Activated naive CD8-positive, alpha-beta T cell treated with anti-CD3 and anti-CD28 coated beads, Interleukin-2, amount 10 ng/mL, durations not matched to agents 7 days and 5 days (primary cell): ENCODE measurements at places on chromosomes 1 and 21.

DNA sequence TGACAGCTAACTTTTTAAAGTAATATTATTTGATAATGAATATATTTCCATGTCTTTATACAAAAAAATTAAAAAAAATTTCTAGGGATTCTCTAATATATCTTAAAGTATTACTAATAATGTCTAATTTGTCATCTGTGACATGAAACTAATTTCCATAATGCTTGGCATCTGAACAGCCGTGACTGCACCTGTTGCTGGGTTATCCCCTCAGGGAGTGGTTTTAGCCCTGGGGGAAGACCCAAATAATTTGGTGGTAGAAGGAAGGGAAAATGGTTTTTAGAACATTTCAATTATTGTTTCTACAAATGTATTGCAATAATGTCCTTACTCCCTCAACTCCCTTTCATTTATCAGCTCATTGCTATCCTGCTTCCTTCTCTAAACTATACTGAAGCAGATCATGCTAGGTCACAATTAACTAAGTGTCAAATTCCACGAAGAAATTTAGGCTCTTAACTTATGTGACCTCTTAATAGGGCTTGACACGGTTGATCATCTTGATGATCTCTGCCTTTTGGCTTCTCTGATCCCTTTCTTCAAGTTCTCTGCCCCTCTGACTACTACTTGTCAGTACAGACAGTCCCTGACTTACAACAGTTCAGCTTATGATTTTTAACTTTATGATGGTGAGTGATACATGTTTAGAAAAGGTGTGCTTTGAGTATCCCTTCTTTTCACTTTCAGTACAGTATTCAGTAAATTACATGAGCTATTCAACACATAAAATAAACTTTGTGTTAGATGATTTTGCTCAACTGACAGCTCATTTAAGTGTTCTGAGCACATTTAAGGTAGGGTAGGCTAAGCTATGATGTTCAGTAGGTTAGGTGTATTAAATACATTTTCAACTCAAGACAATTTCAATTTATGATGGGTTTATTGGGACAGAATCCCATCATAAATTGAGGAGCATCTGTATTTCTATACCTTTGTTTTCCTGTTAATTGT, 26.4 kb upstream of the DPH5 start:
- no peak for DNase-seq

- DNase-seq, result no peak
These were observed 28.8 kb upstream of the SLC26A9 start for GRCh38 chr1:205972081-205972480.

DNA sequence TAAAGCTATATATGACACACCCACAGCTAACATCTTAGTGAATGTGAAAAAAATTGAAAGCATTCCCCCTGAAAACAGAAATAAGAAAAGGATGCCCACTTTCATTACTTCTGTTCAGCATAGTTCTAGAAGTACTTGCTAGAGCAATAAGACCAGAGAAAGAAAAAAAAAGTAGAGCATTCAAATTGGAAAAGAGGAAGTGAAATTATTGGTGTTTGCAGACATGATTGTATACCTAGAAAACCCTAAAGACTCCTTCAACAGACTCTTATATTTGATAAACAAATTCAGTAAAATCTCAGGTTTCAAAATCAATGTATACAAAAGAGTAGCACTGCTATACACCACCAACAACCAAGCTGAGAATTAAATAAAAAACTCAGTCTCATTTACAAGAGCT, 1461.0 kb downstream of the AMY1C start:
- no peak for DNase-seq

GRCh38 chr1:38332649-38333310, 286.2 kb upstream of the POU3F1 start:
- DNase-seq, result no peak

DNA sequence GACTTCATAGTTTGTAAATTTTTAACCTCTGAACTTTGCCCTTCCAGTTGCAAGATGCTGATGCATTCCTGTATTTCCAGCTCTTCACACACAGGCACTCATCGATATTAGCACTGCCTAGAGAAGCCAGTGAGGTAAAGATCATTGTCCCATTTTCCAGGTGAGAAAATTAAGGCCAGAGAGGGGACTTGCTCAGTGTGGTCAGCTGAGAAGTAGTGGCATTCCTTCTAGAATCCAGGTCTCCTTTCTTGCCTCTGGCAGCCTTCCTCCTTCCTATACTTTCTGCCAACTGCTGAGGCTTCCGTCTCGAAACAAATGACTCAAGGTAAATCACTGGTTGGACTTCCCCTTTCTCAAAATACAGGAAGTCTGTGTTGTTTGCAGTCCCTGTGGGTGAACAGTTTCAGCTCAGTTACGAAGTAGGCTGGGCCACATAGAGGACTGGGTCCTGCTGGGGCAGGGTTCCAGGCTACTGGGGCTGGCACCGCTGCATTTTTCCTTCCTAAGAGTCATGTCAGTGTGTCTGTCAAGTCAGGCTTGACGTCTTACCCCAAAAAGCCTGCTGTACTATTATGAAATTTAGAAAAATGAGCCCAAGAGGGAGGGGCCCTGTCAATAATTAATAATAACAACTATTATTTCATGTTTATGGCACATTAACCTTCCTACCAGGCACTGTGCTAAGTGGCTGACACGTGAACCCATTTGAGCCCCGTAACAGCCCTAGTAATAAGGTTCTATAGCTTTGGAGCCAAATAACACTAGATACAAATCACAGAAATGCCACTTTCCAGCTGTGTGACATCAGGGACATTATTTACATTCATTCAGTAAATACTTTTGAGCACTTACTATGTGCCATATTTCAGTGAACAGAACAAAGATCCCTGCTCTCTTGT, 16.6 kb upstream of the RNF19B start:
- no peak for DNase-seq

GRCh38 chr21:17779496-17779895, 39.7 kb downstream of the C21orf91 start:
- no peak for DNase-seq

GRCh38 chr1:184483101-184483683, 96.4 kb downstream of the C1orf21 start:
- DNase-seq, result no peak

- DNase-seq, result no peak
These were observed 1.5 kb downstream of the MLLT11 start for GRCh38 chr1:151061704-151062103.

- DNase-seq, result no peak
These were observed 16.8 kb downstream of the PANK4 start for GRCh38 chr1:2509589-2509988.

DNA sequence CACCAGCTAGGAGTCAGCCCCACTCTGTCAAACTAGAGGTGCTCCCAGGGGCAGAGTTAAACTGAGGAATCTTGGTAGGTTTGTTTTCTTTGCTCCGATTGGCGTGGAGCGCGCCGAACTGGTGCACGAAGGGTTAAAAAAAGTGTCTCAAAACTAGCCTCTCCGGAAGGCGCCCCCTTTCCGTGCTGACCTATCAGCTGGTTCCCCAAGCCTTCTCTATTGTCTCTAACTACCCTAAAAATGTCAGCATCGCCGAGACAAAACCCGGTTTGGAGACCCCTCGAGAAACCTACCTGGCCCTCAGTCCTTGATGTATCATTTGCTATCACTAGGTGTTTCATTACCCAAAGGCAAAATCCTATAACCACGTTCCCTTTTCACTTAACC, 2.2 kb downstream of the TGFB2 start:
- DNase-seq, result no peak

DNA sequence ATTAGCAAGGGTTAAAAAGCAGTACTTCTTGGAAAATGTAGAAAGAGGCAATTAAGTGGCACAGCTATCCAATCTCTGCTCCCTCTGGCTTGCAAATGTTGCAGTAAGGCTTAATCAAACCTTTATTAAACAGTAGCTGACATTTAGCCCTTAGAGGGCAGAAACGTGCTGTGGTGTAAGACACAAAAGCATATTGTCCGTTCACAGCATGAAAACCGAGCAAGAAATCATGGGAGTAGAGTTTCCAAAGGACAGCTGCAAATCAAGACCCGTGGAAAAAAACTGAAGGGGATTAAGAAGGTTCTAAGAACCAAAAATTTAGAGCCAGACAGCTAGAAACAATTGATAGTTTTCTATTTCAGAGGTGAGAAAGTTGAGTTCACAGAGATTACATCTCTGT, 13.1 kb downstream of the ZP4 start:
- DNase-seq, result no peak

DNA sequence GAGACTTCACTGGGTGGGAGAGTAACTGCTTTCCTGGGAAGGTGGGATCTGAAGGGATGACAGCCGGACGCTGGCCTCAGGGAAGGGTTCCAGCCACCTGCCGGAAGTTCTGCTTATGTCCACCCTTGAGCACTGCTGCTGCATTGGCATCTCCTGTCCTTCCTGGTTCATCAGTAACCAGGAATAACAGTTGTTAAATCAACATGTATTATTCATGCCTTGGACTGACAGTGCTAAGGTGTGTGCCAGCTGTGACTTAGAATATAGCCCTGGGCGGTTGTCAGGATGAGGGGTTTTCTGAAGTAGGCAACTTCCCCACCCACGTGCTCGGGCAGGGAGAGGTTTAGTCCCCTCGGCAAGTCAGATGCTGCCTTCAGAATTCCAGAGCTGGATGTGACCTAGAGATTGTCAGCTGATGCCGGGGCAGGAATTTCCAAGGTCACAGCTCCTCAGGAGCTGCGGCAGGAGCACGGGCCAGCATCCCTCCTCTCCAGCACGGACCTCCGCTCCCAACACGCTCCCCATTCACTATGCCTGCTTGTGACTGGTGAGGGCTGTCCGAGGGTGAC, 17.9 kb downstream of the CLDN14 start:
- DNase-seq, result no peak

DNA sequence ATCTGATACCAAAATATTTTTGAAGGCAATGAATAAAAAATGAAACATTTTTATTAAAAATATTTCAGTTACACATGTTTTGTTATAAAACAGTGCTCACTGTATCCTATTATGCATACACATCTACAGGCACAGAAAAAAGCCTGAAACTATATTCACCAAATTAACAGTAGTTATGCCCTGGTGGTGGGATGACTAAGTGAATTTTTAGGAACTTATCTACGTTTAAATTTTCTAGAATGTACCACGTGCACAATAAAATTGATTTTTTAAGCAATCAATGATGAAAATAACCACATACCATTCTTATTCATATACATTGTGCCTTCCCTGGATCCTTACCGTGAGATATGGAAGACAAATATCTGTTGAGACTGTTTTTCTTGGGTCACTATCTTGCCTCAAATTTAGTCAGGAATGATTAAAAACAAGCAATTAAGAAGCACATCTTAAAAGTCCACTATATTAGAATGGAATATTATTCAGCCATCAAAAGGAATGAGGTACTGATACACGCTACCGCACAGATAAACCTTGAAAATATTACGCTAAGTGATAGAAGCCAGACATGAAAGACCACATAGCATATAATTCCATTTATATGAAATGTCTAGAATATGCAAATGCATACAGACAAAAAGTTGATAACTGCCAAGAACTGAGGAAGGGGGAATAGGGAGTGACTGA, 17.4 kb downstream of the TP53BP2 start:
- DNase-seq, result no peak

DNA sequence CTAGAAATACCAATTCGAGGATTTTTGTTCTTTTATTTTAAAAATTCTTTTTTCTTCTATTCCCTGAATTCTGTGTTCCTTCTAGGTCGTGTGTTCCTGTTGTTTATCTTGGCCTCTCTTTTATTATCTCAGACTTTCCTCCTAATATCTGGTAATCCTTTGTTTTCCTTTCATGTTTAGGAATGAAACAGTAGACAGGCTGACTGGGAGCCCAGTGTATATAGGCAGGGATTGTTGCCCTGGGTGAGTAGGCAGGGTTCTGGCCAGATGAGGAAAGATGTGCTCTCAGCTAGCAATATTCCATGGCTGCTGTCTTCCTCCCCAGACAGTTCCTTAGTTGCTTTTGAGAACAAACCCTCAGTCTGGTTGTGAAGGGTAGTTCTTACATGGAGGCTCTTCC, 161.8 kb upstream of the PDE4B start:
- no peak for DNase-seq

DNA sequence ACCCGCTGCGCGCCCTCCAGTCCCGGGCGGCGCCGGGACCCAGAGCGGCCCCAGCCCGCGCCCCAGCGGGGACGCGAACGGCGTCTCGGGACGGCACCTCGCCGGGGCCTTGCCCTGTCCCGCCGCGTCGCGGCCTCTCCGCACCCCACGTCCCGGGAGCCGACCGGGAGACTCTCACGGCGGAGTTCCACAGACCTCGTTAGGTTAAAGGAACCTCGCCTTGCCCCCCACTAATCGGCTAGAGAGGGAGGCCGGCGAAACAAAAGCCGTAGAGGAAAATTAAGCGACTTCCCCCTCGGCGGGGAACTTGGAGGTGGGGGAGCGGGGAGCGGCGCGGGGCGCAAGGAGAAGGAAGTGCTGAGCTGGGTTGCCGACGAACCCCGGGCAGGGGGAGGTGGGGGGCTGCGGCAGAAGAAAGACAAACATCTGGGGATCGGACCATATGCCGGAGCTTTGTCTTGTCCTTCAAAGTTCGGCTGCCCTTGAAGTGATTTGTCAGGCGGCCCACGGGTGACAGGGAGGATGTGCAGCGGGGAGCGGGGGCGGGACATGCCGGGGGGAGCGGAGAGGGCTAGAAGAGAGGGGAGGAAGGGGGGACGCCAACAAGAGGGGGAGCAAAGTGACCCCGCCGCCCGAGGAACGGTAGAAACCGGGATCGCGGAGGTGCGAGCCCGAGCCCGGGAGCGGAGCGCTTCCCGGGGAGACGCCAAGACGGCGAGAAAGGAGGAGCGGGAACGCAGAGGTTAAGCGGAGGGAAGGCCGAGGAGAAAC, 120.0 kb upstream of the RRP15 start:
- DNase-seq, result peak; percentile 40

DNA sequence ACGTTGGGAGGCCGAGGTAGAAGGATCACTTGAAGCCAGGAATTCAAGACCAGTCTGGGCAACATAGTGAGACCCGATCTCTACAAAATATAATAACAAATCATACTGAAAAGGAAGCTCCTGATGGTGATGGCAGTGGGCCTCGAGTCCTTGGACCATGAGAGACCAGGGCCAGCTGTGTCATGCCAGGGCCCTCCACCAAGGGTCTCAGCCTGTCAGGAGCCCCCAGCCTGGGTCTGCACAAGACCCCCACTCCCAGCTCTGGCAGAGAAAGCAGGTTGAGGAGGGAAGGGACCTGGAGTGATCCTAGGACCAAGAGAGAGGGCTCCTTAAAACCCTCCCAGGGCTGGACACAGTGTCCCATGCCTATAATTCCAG, 6.7 kb upstream of the CTRC start:
- no peak for DNase-seq

GRCh38 chr1:78825561-78825960, 175.9 kb downstream of the IFI44 start:
- DNase-seq, result no peak

DNA sequence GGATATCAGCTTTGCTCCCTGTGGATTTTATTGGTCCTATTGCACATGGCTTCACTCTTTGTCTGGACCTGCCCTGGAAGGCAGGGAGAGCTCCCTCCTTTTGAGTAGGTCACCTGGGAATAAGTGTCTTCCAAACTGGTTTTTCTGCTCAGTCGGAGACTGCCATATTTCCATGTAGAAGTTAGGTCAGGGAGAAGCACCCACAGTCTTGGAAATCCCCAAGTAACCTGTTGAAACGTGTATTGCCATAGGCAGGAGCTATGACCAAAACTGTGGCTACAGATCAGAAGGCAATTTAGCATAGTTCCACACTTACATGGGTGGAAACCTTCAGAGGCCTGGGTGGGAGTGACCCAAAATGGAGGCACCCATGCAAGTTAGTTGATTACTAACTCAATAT, 3.5 kb upstream of the GNG12 start:
- no peak for DNase-seq
